Stimulated activated CD8-positive, alpha-beta memory T cell treated with anti-CD3 and anti-CD28 coated beads, Interleukin-12 subunit alpha, Interleukin-12 subunit beta, amount 100 ng/mL, for 4 hours (primary cell): ENCODE measurements at places on chromosomes 16 and 17.

- peak; percentile 37 for DNase-seq
Measured at GRCh38 chr17:47789611-47790561, 31.7 kb downstream of the OSBPL7 start.

GRCh38 chr16:85306071-85306792 is 194.0 kb upstream of the CIBAR2 start:
- peak; percentile 55 for DNase-seq

DNA sequence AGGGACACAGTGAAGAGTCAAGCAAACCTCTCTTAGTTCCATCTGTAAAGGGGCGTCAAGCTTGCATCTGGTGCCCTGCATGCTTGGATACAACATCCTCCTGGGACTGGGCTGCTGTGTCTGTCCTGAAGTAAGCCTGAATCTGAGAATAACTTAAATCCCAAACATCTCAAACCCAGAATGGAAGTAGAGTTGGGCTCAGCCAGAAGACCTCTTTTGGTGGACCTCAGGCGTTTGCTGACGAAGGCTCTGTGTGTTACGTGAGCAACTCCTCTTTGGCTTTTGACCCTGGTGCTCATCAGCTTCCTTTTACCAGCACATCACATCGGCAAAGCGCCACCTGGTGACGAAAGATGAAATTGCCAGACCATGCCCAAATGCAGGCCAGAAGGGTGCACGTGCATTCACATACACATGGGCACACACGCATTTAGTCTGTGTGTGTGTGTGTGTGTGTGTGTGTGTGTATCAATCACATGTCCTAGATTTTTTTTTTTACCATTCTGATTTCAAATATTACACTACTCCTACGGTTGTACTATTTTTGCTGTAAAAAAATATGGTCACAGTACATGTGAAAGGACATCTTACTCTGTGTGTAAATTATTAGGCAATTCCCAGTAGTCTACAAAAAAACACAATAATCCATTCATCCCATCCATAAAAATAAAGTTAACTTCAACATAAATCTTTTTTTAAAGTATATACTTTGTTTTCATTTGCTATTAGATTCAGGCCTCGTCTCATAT is 41.1 kb upstream of the FOXJ1 start:
- peak; percentile 82 for DNase-seq

- DNase-seq = no peak
Measured at GRCh38 chr17:1053661-1054360, 56.9 kb downstream of the TIMM22 start.

DNA sequence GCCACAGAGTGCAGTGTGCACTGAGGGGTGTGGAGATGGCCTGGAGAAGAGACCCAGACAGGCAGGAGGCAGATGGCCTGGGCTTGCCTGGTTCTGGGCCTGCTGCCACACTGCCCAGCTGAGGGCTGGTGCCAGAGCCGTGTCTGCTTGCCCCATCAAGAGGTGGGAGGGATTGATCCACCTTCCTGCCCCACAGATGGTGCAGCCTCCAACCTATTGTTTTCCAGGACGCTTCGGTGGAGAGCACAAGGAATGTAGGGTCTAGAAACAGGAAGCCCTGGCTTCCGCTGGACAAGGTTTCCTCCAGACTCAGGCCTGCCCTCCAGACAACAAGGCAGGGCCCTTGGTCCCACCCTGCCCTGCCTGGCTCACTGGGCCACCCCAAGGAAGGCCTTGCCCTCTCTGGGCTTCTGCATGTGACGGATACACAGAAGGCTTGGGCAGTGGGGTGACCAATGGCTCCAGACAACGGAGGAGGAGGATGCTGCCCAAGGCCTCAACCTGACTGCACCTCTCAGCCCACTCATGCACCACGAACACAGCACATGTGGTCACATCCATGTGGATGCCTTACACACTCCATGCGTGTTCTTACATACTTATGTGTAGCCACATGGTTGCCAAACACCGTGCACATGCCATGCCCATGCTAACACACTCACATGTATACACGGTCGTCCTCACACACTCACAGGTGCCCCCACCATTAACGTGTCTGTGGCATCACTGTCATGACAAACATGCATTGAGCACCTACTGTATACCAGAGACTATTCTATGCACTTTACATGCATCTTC is 6.5 kb upstream of the CDH5 start:
- DNase-seq = no peak

DNA sequence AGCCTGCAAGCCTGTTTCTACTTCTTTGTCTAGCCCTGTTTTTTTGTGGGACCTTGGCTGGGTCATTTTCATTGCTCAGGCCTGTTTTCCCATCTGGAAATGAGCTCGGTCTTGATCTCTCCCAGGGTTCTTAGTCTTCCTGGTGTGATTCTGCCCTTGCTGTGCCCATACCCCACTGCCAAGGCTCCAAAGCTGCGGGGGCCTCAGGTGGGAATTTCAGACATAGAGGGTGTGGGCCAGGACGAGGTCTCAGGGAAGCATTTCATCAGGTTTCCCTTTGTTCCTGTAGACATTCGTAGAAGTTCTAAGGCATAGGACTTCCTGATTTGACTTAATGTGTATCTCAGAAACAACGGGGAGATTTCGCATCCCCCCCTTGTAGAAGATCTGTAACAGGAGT is 5.8 kb downstream of the MPRIP start:
- DNase-seq = no peak

DNA sequence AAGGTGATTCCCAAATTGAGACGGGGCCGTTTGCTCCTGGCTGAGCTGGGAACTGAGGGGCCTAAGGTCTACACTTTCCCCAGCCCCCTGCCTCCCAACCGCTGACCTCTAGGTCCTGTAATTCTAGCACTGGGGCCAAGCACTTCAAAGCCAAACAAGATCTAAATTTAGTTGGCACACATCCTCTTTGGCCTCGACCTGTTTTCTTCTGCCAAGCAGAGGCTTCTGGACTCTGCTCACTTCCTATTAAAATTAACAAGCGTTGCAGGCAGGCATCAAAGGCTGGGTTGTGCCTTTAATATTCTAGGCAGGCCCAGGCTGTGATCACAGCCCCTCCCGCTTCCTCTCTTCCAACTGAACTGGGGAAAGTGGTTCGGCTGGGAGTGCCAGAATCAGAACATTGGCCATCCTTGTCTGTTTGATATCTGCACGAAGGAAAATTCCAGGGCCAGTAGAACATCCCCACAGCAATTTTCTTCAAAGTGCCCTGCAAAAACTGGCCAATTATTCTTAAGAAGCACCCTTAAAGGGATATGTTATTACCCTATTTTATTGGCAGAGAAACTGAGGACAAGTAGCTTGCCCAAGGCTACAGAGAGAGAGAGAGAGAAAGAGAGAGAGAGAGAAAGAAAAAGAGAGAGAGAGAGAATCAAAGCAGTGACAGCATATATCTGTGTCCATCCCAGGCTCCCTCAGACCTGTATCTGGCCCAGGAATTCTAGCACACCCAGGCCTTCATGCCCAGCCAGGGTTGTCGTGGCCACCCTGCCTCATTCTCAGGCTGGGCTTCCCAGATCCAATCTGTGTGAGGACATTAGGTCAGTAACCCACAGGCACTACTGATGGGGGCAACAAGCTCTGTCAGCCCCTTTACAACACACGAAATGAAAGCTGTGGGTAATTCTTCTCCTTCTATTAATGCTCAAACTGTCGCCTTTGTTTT is 12.8 kb upstream of the MT4 start:
- no peak for DNase-seq

DNA sequence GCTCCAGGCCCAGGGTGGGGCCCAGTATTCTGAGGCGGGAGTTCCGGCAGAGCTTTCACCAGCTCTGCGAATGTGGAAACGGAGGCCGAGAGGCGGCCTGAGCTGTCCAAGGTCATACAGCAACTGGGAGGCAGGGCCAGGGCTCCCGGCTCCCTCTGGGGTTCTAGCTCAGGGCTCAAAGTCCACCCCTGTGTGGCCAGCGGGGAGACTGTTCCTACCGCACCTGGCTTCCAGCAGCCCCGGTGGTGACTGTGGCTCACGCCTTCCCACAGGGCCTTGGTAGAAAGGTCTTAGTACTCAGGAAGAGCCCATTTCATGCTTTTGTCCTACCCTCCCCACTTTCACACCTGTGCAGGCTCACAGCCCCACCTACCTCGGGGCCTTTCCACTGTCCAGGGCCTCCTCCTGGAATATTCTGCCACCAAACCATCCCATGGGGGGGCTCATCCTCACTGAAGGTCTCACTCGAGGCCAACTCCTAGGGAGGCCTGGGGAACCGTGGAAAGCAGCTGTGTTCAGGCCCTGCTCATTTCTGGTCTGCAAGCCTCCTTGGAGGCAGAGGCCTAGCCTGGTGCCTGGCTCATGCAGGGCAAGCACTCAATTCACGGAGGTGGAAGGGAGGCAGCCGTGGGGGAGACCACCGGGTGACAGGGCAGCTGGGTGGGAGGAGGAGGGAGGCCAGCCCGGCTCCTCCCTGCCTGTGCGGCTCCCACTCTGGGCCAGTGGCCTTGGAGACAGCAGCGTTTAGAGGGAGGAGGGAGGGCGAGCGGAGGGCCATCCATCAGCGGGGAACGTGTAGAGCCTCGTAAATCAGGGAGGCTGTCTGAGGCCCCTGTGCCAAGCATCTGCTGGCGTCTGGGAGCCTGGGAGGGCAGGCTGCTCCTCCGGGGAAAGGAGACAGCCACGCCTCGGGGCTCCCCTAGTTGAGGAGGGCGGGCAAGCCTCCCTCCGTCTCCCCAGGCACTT is 12.7 kb upstream of the DOC2B start:
- DNase-seq = no peak

DNA sequence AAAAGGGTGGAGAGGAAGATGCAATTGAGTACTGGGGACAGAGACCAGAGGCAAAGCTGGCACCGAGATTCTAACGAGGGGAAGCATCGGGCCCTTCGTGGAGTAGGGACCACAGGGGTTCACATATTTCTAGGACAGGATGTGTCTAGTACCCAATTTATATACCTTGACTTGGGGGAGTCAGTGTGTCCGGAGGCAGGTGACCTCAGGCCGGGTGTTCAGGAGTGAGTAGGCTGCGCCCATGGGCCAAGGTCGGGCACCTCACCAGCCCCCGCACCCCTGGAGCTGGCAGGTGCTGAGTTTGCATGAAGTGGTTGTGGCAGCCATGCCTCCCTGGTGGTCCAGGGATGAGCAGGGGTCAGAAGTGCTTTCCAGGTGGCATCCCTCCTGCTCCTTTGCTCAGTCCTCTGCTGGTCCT is 8.6 kb upstream of the NXPH3 start:
- no peak for DNase-seq

DNA sequence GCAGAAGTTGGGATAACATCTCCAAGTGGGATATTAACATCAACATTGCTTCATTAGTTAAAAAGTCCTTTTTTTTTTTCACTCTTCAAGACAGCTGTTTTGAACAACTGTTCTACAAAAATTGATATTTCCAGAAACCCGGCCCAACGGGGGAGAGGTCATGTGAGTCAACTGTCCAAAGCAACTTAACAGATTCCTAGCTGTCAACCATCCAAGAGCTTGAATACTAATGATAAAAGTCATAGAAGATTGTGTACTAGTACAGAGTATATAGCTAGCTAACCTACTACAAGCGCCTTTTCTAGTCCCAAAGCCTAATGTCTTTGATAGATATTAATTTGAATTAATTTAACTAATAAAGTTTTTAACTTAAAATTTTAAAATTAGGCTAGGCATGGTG is 172.0 kb downstream of the CYB561 start:
- DNase-seq = no peak

- DNase-seq = no peak
Measured at GRCh38 chr17:81026266-81027036, 8.5 kb upstream of the BAIAP2 start.

DNA sequence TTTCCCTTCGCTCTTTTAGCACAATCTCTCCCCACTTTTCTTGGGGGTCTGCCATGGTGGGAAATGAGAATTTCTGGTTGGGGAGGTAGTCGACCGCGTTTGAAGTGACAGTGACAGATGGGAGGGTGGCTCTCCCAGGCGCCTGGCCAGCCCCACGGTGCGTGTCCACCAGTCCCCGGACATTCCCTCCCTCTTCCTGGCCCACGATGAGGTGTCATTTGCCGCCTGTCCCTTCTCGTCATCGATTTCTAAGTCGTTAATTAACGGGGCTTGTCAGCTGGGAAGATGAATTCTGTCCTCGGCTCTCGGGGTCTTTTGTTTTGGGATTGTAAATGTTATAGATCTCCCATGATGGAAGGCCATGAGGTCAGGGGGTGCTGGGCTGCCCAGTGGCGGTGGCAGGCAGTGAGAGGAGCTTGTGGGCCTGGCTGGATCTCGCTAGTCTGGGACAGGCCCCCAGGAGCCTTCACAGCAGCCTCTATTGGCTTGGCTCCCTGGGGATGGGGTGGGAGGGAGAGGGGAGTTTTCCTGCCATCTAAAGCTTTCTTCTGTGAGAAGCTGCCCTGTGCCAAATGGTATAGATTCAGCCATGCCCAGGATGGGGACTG is 164.2 kb downstream of the MRM1 start:
- no peak for DNase-seq

- DNase-seq = no peak
Measured at GRCh38 chr16:9534759-9535158, 443.3 kb downstream of the HAPSTR1 start.
